ENCODE measurements at places on chromosomes 5 and 9. TPM values are rescaled to one million over a fixed set of nuclear protein-coding genes. Genes with fewer than 3 reads are reported as not detected.
A peak's percentile ranks its signal among the peaks of the same experiment; 100 is the strongest.

GGTA1 gene
- 6.8 TPM for polyA plus RNA-seq

- DNase-seq, result no peak
These were observed 101.2 kb upstream of the TRIM32 start for GRCh38 chr9:116585896-116586295.

EIF4EBP3 gene
- polyA plus RNA-seq, result 48.8 TPM

PTTG1 gene
- polyA plus RNA-seq, result 4.4 TPM

NUTM2F gene
- not detected for polyA plus RNA-seq

DNA sequence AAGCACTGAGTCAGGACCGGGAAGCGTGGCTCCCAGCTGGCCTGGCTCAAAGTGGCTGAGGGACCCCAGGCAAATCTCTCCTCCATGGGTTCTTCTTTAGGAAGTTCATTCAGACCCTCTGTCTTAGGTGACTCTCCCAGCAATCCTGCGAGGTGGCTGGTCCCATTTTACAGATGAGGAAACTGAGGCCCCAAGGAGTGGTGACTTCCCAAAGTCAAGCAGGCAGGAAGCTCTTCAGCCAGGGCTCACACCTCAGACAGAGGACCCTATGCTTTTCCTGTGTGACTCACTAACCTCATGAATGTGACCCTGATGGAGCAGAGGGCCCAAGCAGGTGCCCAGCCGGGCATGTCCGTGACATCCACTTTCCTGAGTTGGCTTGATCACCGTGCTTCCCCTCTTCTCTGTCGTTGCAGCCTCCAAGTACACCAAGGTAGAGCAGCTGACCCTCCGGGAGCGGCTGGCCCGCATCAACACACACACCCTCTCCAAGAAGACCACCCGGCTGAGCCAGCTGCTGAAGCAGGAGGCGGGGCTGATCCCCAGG, 36.5 kb downstream of the ARHGEF37 start:
- peak; percentile 70 for DNase-seq

- DNase-seq, result no peak
These were observed 53.9 kb downstream of the ERAP1 start for GRCh38 chr5:96753848-96754247.

- no peak for DNase-seq
These were observed 32.9 kb downstream of the ISL1 start for GRCh38 chr5:51416149-51416548.

GRCh38 chr5:140498591-140498990, 48.9 kb upstream of the EIF4EBP3 start:
- DNase-seq, result no peak

LMX1B gene
- polyA plus RNA-seq, result 2.6 TPM

DNA sequence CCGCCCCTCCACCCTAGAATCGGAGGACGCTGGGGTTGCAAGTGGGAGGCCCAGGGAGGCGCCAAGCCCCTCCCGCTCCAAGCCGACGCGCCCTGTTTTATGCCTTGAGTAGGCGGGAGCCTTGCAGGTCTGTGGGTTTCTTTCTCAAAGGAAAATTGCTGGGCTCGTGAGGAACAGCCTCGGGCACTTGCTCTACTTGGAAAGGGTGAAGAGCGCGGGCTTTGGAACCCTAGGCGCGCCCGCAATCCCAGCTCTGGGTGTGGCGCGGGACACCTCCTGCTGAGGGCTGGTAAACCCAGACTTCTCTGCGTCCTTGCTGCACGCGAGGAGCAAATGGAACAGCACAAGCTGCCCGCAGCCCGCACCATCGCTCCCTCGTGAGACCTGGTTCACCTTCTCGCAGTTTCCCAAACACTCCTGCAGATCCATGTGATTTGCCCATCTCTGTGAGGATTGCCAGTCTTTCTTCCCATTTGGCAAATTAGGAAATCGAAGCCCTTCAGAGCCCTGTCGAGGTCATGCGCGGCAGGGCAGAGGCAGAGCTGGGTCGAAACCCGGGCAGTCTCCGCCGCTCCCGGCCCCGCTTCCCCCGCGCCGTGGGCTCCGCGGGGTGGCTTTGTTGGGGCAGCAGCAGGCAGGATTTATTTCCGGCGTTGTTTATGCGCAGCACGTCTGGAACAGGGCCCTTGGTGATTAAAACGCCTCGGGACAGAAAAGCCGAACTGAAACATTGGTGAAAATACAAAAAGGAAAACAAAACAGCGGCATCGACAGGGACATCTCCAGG, 98.4 kb upstream of the CPLX2 start:
- peak; percentile 3 for DNase-seq

DNA sequence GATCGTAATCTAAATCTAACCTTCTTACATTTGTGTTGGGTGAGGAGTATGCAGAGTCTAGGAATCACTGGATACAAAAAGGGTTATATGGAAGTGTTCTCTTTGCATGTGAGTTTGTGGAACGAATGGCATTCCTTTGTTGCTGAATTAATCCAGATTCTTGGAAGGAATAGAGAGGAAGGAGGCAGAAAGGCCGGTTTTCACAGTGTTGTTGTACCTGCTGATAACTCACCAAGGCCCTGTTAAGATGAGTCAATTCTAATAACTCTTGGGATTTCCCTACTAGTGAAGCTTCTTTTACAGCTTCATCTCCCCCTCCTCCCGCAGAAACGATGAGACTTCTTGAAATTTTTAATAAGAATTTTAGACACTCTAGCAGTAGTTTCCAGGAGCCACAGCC, 84.0 kb downstream of the ZSWIM6 start:
- no peak for DNase-seq

DNA sequence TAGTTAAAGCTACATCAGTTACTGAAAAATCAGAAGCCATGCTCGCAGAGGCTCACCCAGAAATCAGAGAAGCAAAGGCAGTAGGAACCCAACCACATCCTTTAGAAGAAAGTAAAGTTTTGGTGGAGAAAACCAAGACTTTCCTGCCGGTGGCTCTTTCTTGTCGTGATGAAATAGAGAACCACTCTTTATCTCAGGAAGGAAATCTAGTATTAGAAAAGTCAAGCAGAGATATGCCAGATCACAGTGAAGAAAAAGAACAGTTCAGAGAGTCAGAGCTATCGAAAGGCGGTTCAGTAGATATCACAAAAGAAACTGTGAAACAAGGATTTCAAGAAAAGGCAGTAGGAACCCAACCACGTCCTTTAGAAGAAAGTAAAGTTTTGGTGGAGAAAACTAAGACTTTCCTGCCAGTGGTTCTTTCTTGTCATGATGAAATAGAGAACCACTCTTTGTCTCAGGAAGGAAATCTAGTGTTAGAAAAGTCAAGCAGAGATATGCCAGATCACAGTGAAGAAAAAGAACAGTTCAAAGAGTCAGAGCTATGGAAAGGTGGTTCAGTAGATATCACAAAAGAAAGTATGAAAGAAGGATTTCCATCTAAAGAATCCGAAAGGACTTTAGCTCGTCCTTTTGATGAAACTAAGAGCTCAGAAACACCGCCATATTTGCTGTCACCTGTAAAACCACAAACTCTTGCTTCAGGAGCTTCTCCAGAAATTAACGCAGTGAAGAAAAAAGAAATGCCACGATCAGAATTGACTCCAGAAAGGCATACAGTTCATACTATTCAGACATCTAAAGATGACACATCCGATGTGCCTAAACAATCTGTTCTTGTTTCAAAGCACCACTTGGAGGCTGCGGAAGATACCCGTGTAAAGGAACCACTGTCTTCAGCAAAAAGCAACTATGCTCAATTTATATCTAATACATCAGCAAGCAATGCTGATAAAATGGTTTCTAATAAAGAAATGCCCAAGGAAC, 47.2 kb downstream of the CMYA5 start:
- no peak for DNase-seq

GRCh38 chr5:59592101-59592500, 301.4 kb downstream of the PDE4D start:
- DNase-seq, result peak; percentile 67

GRCh38 chr5:17879276-17879675, 245.0 kb downstream of the TAF11L14 start:
- DNase-seq, result no peak

ENTPD8 gene
- 5.0 TPM for polyA plus RNA-seq
